ENCODE measurements at places on chromosomes 5 and 9.

GRCh38 chr5:86557920-86558319 lies 59.8 kb upstream of the COX7C start:
- no peak for DNase-seq

GRCh38 chr5:112419986-112420864 lies 1.1 kb upstream of the EPB41L4A start:
- no peak for DNase-seq

DNA sequence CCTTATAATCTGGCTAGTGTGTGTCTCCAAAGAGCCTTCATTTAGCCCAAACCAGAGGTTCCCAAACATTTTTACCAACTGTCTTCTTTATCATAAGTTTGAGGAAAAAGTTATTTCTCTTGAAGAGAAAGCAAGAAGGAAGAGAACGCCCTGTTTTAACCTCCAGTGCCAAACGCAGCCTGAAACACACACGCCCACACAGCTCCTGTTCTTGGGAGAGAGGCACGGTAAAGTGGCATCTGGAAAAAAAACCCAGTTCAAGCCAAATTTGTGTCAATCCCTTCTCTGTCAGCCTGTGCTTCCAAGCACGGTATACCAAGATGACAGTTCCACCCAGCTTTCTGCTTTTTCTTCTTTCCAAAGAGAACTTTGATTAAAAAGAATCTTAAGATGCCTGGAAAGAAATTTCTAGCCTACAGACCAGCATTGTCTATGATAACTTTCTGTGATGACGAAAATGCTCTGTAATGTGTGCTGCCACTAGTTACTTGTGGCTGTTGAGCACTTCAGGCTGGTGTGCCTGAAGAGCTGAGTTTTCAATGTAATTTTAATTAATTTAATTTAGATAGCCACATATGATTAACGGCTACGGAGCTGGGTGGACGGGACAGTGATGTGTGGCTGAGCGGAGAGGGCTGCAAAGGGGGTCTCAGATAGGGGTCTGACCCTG lies 62.3 kb downstream of the ACER2 start:
- no peak for DNase-seq

DNA sequence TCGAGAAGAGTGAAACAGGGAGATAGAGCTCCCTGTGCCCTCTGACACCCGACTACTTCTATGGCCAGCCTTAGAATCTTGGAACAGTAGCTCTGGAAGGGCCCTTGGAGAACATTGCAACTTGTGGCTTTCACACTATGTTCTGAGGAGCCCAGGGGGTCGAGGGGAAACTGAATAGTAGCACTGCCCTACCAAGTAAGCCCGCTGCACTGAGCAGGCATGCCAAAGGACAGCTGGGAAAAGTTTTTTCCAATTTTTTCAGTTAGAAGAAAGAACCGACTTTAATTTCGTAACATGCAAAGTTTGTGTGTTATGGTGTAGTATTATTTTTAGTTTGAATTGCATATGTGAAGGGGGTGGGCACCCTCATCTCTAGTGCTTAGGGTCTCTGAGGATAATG lies 10.9 kb downstream of the SMIM3 start:
- no peak for DNase-seq

DNA sequence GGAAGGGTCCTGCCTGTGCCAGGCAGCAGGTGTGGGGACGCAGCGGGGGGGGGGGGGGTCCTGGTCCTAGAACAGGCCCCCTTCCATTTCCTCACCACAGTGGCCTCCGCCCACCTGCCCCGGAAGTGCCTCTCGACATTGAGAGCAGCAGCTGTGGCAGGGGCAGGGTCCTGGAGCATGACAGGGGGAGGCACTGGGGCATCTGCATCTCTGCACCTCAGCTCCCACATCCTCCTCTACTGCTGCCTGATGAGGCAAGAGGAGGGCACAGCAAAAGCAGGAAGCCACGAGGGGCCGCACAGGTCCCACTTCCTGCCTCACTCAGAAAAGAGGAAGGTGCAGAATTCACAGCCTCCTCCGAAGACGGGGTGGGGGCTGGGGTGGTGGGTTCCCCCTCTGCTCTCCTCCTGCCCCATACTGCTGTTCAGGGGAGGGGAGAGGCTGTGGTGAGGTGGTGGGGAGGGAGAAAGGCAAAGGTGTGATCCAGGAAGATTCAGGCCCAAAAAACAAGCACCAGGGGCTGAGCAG lies 14.8 kb downstream of the AKNA start:
- DNase-seq, result peak; percentile 53

GRCh38 chr9:109031241-109031640 lies 17.9 kb upstream of the CTNNAL1 start:
- DNase-seq, result no peak

DNA sequence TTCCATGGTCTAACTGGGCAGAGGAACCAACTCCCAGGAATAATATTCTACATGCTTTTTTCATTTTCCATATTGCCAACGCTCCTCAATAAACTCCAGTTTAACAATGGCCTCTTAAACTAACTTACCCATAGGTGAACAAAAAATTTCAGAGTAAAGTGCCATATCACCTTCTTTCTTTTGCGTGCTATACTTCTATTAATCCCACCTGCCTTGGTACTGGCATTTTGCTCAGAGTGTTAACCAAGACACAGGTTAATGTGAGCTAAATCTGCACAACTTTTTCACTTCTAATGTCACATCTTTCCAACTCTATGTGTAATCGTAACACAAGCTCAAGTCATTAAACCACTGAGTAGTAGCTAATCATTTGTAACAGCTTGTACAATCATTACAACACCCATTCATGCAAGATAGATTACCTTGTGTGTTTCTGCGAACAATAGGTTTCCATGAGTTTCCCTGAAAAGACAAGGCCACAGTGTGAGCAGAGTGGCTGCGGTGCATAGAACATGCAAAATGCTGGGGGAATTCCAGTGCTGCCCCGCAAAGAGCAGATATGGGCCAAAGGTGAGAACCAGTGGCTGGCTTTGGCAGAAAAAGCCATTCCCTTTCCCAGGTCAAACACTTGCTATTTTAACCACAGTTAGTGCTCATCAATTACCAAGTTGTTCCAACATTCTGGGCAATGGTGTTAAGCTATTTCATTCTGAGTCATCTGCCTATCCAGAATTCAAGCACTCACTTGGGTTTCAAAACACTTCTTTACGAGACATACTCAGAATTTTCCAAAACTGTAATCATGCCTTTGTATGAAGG lies 42.8 kb downstream of the TIMD4 start:
- DNase-seq, result peak; percentile 14
